ENCODE measurements at places on chromosomes 3 and 15.

- no peak for DNase-seq
Measured at GRCh38 chr3:132288357-132288756, 28.9 kb upstream of the ACP3 start.

DNA sequence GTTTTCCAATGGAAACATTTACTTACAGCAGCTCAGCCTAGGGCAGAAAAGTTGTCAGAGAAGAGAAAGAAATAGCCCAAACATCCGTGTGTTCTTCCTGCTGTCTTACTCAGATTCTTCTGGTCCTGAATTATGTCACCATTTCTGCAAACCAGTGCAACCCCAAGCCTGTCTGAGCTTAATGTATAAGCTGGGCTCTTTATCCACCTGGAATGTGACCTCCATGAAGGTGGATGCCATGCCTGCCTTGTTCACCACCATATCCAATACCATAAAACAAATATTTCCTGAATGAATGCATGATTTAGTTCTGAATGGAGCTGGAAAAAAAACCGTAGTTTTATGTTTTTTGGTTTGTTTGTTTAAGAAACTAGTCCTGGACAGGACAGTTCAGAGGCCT is 150.9 kb downstream of the RYR3 start:
- DNase-seq: no peak

GRCh38 chr3:193637831-193638230 is 44.8 kb downstream of the OPA1 start:
- DNase-seq: no peak

DNA sequence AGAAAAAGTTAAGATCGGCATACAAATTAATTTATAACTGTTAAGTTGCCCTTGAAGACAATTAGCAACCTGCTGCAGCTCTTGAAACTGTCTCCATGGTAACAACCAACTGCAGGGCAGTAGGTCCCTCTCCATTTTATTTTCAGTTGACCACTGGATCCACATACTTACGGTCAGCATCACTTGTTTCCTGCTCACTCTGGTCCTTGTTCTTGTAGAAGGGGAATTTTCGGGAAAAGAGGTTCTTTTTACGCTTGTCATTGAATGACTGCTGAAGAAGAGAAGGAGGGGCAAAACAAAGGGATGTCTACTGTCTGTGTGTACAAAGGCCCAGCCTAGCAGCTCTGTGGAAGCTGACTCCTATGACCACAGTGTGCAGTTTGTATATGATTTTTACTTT is 46.8 kb upstream of the MELTF start:
- no peak for DNase-seq

DNA sequence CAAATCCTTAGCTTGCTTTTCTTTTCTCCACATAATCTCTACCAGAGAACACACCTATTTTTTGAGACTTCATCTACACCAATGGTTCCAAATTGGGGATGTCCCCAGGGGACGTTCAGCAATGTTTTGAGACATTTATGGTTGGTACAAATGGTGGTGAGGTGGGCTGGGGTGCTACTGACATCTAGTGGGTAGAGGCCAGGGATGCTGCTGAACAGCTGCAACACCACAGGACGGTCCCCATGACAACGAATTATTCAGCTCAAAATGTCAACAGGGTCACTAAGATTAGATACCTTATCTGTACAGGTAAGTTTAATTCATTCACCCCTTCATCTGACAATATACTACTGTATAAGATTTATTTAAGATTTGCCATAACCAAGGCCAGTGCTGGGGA is 14.4 kb downstream of the GK5 start:
- DNase-seq: no peak

GRCh38 chr3:119969759-119970158 is 124.5 kb downstream of the GSK3B start:
- DNase-seq: no peak

GRCh38 chr3:106401666-106402490 is 533.1 kb upstream of the CBLB start:
- DNase-seq: no peak

DNA sequence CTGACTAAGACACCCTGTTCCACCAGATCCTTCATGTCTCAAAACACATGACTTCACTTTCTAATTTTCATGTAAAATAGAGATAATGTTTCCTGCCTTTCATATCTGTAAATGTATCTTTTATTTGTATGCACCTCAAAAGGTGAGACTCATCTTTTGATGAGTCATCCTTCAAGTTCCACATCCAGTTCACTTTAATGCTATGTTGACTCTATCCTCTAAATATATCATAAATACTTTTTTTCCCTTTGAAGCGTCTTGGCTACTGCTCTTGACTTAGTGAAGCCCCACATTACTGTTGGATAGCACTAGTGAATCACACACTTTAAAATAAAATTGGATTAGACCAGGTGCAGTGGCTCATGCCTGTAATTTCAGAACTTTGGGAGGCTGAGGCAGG is 741.1 kb downstream of the VGLL3 start:
- no peak for DNase-seq

- no peak for DNase-seq
Measured at GRCh38 chr3:176661432-176661964, 535.8 kb downstream of the TBL1XR1 start.

- DNase-seq: no peak
Measured at GRCh38 chr15:38896647-38897046, 332.0 kb upstream of the RASGRP1 start.

DNA sequence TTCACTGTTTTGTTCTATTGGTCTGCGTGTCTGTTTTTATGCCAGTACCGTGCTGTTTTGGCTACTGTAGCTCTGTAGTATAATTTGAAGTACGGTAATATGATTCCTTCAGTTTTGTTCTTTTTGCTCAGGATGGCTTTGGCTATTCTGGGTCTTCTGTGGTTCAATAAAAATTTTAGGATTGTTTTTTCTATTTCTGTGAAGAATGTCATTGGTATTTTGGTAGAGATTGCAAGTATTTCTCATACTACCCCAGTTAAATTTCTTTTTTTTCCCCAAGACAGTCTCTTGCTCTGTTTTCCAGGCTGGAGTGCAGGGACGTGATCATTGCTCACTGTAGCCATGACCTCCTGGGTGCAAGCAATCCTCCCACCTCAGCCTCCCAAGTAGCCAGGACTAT is 53.4 kb downstream of the STARD9 start:
- DNase-seq: no peak

DNA sequence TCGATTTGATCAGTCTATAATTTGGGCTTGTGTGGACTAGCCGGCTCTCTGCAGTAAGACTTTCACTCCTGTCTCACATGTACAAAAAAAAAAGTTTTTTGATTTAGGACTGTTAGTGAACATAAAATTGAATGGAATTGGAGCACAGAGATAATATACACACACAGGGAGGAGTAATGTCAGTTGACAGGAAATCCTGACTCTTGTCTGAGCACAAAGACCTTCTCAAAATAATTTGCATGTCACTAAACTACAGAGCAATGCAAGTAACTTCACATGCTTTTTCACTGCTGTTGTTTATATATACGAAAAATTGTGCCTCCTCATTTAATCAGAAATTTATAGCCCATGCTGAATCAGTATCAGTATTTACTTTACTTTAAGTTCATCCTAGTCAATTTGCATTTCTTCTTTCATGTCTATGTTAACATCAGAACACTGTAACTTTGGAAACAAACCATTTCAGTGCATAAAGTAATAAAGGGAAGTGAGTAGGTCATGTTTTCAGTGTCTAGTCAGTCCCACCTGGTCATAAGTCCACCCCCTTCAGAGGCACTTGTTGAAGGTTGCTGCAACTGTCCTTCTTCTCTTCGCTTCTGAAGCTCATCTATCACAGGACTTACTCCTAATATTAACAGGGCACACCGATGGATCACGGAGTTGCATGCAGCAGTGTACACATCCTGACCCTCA is 115.8 kb downstream of the FBXL22 start:
- no peak for DNase-seq

GRCh38 chr3:55434789-55435188 is 52.3 kb downstream of the WNT5A start:
- no peak for DNase-seq

- DNase-seq: no peak
Measured at GRCh38 chr15:101068523-101068960, 149.4 kb downstream of the LRRK1 start.

GRCh38 chr15:63805993-63806980 is 27.5 kb downstream of the HERC1 start:
- no peak for DNase-seq

- DNase-seq: no peak
Measured at GRCh38 chr15:38593524-38593923, 28.9 kb upstream of the RASGRP1 start.

DNA sequence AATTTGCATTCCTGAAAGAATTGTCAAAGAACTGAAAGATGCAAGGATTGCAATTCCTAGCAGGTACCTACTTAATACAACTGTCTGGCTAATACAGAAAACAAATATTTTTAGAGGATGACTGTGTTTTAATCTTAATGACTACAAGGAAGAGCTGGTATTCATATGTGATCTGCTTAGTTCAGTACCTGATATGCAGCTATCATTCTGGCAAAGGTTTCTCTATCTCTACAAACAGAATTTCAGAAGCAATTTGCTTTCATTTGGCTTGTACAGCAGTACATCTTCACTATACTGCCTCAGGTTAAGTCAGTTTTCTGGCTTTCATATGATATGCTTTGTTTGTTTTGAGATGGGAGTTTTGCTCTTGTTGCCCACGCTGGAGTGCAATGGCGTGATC is 51.3 kb downstream of the TBL1XR1 start:
- no peak for DNase-seq

DNA sequence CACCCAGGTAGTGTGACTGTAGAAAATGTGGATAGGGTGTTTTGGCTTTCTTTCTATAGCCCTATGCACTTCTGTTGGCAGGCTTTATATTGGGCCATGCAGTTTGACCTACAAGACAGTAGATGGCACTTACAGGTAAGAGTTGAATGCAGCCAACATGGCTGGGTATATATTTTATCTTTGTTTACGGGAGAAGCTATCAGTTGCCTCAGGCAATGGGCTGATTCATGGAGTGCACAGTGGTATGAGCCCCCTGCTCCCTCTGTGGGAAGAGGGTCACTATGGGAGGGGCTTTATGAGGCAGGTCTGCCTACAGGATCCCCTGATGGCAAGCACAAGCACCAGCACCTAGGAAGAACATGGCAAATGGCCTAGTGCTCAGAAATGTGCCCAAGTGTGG is 301.2 kb upstream of the CDIN1 start:
- DNase-seq: no peak

DNA sequence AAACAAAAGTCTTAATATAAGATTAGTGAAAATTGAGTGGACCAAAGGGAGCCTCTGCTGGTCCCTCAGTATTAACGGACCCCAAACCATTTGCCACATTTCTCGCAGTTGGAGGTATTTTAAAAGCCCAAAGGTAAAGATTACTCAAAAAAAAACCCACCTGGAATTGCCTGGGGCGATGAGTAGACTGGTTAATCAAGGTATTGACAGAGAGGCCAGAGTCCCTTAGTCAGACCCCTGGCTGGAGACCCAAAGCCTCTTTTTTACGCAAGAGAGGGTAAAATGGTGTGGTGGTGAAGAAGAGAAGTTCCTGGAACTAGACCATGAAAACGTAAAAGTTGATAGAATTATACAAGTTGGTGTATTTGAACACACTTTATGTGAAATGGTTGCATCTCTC is 137.2 kb downstream of the IMPG2 start:
- no peak for DNase-seq

DNA sequence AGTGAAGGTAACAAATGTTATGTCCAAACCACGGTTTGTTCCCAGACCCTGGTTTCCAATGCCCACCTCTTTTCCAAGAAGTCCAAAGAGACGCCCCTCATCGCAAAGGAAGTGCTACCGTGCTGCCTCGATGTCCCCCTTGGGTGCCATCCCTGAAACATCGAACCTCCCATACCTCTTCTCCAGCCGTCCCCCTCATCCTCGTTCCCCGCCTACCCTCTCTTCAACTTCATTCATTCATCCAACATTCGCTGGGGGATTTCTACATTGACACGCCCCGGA is 467 bp downstream of the TIPIN start:
- DNase-seq: no peak

DNA sequence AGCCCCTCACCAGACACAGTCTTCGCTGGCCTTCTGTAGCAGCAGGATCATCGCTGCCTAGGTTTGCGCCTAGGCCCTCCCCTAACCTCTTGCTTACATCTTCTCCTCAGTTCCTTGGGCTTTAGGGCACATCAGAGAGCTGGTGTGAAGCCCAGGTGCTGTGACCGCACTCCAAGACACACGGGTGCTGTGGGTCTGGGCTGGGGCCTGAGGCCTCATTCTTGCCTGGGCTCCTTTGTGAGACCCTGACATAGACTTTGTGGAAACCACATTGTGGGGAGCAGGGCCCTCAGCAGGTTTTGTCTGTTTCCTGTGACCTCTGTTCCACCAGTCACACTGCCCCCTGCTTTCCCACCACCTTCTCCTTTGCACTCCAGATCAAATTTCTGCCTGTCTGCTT is 8.0 kb downstream of the AMIGO3 start:
- DNase-seq: no peak

- no peak for DNase-seq
Measured at GRCh38 chr15:59327942-59328341, 44.7 kb downstream of the MYO1E start.

DNA sequence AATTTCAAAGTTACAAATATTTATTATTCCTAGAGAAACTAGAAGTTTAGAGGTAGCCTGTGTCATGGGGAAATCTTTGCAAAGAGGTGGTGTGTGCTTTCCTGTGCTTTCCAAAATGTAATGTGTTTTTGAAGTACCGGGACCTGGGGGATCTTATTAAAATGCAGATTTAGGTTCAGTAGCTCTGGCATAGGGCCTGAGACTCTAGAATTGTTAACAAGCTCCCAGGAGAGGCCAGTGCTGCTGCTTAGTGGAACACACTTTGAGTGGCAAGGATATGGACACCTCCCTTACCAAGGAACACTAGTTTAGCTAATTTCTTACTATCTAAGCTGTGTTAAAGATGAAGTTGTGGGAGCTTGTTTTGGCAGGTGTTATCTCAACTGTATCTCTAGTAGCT is 428.9 kb downstream of the VGLL3 start:
- no peak for DNase-seq

DNA sequence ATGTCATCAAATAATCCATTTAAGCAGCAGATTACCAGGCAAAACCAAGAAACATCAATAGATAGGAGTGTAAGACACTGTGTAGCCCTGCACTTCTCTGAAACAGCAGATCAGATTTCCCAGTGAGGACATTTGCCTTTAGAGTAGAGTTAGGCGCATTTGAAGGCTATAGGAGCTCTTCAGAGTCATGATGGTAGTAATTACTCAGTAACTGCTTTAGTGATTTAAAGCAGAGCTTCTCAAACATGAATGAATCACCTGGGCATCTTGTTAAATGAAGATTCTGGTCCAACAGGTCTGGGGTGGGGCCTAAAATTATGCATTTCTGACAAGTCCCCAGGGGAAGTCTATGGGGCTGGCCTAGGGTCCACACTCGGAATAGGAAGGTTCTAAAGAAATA is 36.9 kb downstream of the THRB start:
- no peak for DNase-seq

DNA sequence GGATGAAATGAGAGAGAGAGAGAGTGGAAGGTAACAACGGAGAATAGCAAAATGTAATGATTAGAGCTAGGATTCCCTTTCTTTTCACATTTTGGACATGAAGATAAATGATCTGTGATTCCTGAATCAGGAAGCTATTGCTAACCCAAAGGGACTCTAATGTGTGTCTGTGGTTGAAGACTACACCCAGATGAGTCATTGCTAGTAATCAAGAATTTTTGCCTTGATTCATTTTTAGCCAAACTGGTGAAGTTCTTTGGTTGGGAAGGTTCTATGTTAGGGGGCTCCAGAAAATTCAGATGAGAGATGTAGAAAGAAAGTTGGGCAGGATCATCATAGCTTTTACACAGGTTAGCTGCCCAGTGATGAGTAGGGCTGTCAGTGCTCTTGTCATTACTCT is 116.4 kb downstream of the DUT start:
- no peak for DNase-seq
